Femur (tissue), 1 donor: ENCODE measurements at places on chromosomes 4 and X.

GRCh38 chr4:71538528-71538927 is 199.7 kb downstream of the SLC4A4 start:
- DNase-seq, result no peak

GRCh38 chrX:119887721-119888425 is 7.8 kb upstream of the AKAP14 start:
- DNase-seq, result peak; percentile 47

DNA sequence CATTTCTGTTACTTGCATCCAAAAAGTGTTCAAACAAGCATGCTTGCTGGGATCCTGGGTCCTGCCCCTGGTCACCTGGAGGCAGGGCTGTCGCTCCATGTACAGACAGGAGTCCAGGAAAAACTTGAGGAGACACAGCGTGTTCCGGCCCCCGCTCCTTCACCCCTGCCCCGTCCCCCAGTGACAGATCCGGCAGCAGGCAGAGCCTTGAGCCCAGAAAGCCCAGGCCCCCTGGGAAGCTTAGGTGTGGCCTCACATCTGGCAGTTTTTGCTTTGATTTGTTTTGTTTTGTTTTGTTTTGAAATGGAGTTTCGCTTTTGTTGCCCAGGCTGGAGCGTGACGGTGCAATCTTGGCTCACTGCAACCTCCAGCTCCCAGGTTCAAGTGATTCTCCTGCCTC is 67.0 kb downstream of the TRMT44 start:
- no peak for DNase-seq

GRCh38 chrX:110001740-110002299 is 1.1 kb upstream of the TMEM164 start:
- no peak for DNase-seq

- no peak for DNase-seq
Observed at GRCh38 chr4:147578593-147578992, 38.6 kb upstream of the TMEM184C start.

GRCh38 chr4:16079046-16079445 is 4.8 kb downstream of the PROM1 start:
- no peak for DNase-seq

GRCh38 chrX:149531599-149531998 is 9.2 kb upstream of the EOLA1 start:
- DNase-seq, result no peak
